ENCODE measurements at places on chromosomes 1 and 21. TPM values are rescaled to one million over a fixed set of nuclear protein-coding genes. Genes with fewer than 3 reads are reported as not detected.
A peak's percentile ranks its signal among the peaks of the same experiment; 100 is the strongest.

The C8A gene
- 0.34 TPM for polyA plus RNA-seq

The TMEM82 gene
- 15.6 TPM for polyA plus RNA-seq

The GCSAML gene
- polyA plus RNA-seq = 0.07 TPM

The CD1B gene
- not detected for polyA plus RNA-seq

The CSMD2 gene
- polyA plus RNA-seq = 0.36 TPM

The SLAMF9 gene
- polyA plus RNA-seq = 0.33 TPM

The IGSF5 gene
- polyA plus RNA-seq = 0.67 TPM

The OLFML2B gene
- polyA plus RNA-seq = 20.0 TPM

- no peaks in the 10 kb centered on the region for H3K36me3 ChIP-seq
- H3K27ac ChIP-seq = no peak overlapping the region
- no peak for DNase-seq
- no peak overlapping the region for H3K4me3 ChIP-seq
- H3K4me1 ChIP-seq = peaks cover 12% of the 10 kb centered on the region
Observed at GRCh38 chr21:34894401-34894800, 154.7 kb downstream of the RUNX1 start.

DNA sequence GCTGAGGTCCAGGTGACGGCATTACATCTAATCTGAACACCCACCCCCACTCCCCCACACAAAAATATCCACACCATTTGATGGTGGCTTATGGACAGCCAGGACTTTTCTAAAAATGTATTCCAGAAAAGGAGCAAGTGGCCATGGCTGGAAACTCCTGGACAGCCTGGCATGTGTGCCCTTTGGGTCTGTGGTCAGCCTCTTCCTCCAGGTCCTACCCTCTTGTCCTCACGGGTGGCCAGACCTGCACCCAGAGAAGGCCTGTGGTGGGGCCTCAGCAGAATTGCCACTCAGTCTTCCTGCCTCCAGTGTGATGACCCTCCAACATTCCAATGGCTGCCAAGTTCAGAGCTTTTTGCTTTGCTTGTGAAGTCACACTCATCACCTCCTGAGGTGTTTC is 600.6 kb downstream of the AJAP1 start:
- H3K27ac ChIP-seq = no peak overlapping the region
- DNase-seq = no peak
- no peaks in the 10 kb centered on the region for H3K4me1 ChIP-seq

DNA sequence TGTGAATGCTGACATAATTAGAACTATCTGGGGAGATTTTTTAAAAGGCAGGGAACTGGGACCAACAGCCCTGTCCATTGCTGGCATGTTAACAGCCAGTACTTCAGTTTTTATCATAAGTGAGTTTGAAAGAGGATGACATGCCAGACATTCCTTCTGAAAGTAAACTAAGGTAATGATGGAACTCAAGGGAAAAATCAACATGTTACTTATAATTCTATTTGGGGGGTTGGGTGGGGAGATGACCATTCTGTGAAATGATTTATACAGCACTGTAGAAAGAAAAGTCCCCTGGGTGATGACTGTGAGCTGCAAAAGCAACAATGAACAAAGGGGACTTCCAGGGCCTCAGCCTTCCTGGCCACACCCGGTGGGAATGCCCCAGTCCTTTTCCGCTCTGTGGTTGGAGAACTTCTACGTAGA is 5.4 kb upstream of the LAMC2 start:
- no peak for DNase-seq
- no peaks in the 10 kb centered on the region for H3K27me3 ChIP-seq
- H3K4me3 ChIP-seq = no peak overlapping the region
- H3K36me3 ChIP-seq = no peaks in the 10 kb centered on the region
- H3K4me1 ChIP-seq = peaks cover 37% of the 10 kb centered on the region

GRCh38 chr21:44712203-44713028 is 1.0 kb upstream of the TSPEAR start:
- H3K4me3 ChIP-seq = no peak overlapping the region
- H3K36me3 ChIP-seq = no peaks in the 10 kb centered on the region
- peaks cover 83% of the 10 kb centered on the region for H3K27me3 ChIP-seq
- H3K27ac ChIP-seq = no peak overlapping the region
- peaks cover 10% of the 10 kb centered on the region for H3K4me1 ChIP-seq

- no peak overlapping the region for H3K4me3 ChIP-seq
- H3K27ac ChIP-seq = no peak overlapping the region
- H3K4me1 ChIP-seq = no peaks in the 10 kb centered on the region
- DNase-seq = no peak
- peaks cover 10% of the 10 kb centered on the region for H3K36me3 ChIP-seq
Observed at GRCh38 chr1:200174525-200175295, 147.2 kb downstream of the NR5A2 start.

DNA sequence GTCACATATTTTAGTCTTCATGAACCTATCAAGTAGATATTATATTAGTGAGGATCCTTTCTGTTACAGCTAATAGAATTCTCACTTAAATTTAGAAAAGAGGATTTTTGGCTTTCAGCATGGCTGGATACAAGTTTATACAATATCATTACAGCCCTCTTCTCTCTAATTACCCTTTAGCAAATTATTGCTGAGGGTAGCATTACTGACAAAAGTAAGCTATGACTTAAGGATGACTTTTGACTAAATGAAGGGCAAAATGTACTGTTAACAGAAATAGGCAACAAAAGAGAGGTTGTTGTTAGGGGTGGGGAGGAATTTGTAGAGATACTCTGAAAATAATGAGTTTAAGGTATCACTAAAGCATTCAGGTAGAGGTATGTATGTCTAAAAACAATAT is 85.8 kb downstream of the FNBP1L start:
- DNase-seq = no peak
- no peak overlapping the region for H3K4me3 ChIP-seq
- no peak overlapping the region for H3K27ac ChIP-seq

DNA sequence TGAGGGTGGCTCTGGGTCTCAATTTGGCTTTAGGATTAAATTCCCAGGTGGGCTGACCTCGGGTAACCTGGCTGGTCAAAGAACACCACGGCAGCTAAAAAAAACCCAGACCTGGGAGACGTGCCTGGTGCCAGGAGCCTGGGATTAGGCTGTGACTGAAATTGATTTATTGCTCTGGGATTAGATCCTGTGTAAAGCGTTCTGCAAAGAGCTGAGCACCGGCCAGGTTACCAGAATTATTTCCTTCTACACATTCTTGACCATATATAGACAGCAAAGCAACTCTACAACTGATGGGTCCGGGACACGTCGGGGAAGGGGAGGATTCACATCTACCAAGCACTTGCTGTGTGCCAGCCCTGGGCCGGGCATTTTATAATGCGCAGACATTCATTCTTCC is 45.2 kb downstream of the TMCO4 start:
- no peaks in the 10 kb centered on the region for H3K27me3 ChIP-seq
- H3K4me1 ChIP-seq = peaks cover 12% of the 10 kb centered on the region
- no peaks in the 10 kb centered on the region for H3K36me3 ChIP-seq

- no peaks in the 10 kb centered on the region for H3K27me3 ChIP-seq
- peaks cover 26% of the 10 kb centered on the region for H3K4me1 ChIP-seq
- no peaks in the 10 kb centered on the region for H3K36me3 ChIP-seq
- H3K4me3 ChIP-seq = no peak overlapping the region
Observed at GRCh38 chr1:212106286-212106792, 70.8 kb downstream of the DTL start.

- no peak overlapping the region for H3K4me3 ChIP-seq
- no peak for DNase-seq
- no peaks in the 10 kb centered on the region for H3K4me1 ChIP-seq
- no peaks in the 10 kb centered on the region for H3K36me3 ChIP-seq
- no peak overlapping the region for H3K27ac ChIP-seq
Observed at GRCh38 chr1:237029850-237030535, 12.0 kb upstream of the RYR2 start.

DNA sequence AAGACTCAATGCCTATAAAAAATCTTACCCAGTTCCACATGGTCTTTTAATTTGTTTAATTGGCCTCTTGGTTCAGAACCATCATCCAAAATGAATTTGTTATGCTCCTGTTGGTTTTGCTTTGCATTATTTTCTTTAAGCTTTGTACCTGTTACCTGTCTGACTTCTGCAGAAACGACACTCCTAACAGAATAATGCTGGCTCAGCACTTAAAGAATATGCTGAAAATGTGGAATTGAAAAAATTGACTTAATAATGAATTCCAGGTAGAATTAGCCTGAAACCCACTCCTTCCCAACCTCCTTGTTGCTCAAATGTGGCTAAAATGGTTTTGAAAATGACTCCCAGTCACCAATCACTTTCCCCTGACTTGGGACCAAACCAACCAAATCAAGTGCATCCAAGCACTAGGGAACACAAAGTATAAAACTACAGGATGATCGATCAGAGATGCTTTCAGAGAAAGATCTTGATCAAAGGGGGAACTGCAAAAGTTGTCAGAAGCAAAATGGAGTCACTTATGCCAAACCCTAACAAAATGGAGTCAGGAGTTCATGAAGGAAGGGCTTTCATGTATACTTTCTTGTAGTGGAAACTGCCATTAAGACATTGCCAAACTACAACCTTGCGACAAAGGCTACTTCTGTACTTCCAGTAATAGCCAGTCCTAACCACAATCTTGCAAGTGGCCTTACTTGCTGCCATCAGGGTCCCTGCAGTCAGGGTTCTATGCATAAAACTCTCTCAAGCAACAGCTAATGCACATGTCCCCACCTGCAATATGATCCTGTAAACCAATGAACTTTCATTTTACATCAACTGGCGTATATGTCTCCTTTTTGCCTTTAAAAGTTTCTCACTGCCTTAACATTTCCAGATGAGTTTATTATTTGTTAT is 5.4 kb downstream of the GBP7 start:
- H3K4me3 ChIP-seq = no peak overlapping the region
- H3K4me1 ChIP-seq = no peaks in the 10 kb centered on the region
- no peak for DNase-seq
- H3K27ac ChIP-seq = no peak overlapping the region
- H3K36me3 ChIP-seq = no peaks in the 10 kb centered on the region
- H3K27me3 ChIP-seq = no peaks in the 10 kb centered on the region

- H3K27ac ChIP-seq = peak overlapping the region; percentile 83
- no peaks in the 10 kb centered on the region for H3K27me3 ChIP-seq
- DNase-seq = peak; percentile 11
Observed at GRCh38 chr1:48472638-48473037, 634 bp upstream of the SPATA6 start.

GRCh38 chr1:112493351-112493750 is 15.4 kb upstream of the WNT2B start:
- no peaks in the 10 kb centered on the region for H3K4me1 ChIP-seq
- no peak for DNase-seq
- no peak overlapping the region for H3K4me3 ChIP-seq
- H3K36me3 ChIP-seq = no peaks in the 10 kb centered on the region
- H3K27me3 ChIP-seq = no peaks in the 10 kb centered on the region

DNA sequence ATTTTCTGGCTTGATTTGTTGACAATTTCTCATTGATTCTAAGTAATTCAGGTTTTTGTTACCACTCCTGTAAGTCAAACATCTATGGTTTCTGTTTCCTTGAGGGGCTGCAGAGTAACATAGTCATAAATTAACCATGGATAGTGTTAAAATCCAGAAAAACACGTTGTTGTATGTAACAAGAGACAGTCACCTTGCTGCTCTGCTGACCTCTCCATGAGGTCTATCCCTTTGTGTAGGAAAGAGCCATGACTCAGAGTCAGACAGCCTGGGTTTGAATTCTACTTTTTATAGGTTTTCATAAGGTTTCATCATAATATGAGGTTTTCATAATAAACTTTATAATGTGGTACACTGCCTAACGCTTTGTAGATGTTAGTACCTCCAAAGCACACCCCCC is 27.6 kb upstream of the NBL1 start:
- no peak overlapping the region for H3K4me3 ChIP-seq
- no peaks in the 10 kb centered on the region for H3K27me3 ChIP-seq
- DNase-seq = no peak

All from large intestine (tissue), 12 donors.